GM10248 (cell line): ENCODE measurements at places on chromosomes 3 and 15.

DNA sequence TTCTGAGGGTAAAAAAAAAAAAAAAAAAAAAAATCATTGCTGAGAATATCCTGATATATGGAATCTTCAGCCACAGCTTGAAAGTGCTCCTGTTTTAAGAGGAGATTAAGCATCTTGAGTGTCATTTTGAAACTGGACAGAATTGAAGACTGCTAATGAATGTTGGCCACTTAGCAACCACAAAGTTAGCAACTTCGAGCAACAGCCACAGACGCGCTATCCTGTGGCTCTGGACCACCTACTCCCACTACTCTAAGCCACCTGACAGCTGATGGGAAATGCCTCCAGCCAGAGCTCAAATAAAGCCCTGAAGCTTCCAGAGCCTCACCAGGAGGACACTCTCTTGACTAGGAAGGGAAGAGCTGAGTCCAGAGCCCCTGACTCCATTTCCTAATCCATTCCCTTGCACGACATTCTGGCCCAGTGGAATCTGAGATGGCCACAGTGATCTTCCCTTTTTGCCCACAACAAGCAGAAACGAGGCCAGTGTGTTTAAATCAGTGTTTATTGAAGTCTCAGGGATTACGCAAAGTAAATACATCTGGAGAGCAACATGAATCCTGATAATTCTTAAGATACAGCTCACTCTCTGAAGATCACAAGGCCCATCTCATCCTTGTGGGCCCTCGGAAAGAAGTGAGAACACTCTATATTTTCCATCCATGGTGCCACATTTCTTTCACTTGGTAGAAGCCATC, 58.6 kb downstream of the TMEM212 start:
- DNase-seq: no peak

DNA sequence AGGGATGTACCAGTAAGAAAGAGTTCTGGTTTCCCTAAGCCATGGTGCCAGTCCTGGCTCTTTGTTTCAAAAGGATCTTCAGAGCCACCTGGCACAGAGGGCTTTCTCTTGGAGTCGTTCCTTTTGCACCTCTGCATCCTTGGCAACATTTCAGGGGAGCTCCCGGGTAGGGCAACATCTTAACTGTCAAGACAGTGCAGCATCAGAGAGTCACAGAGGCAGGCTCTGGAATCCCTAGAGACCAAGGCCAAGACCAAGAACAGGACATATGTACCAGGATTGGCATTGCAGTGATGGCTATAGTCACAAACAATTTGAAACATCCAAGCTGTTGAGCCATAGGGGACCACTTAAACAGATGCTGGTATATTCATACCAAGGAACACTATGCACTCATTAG, 129.4 kb upstream of the ADPGK start:
- no peak for DNase-seq

- no peak for DNase-seq
Measured at GRCh38 chr3:113113361-113113760, 98.0 kb upstream of the BOC start.

- DNase-seq: no peak
Measured at GRCh38 chr3:126542340-126543241, 16.1 kb downstream of the C3orf22 start.

- DNase-seq: no peak
Measured at GRCh38 chr3:47722859-47723258, 58.8 kb downstream of the SMARCC1 start.

GRCh38 chr15:43187544-43188155, 2.4 kb downstream of the CCNDBP1 start:
- DNase-seq: no peak

DNA sequence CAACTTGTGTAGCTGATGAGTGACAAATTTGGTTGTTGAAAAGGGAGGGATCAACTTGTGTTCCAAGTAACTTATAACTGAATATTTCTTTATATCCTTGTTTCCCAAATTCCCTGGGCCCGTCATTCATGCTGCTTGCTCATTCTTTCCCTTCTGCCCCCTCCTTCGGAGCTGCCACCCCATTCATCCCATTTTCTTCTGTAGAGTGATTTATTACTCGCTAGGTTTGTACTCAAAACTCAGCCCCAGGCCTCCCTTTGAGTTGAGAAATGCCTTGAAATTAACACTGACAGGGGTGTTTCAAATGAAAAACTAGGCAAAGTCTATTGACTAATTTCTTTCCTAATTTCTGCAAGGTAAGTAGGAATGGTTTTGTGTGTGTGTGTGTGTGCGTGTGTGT, 277.4 kb upstream of the SLCO3A1 start:
- no peak for DNase-seq

GRCh38 chr3:82194870-82195269, 433.4 kb upstream of the GBE1 start:
- no peak for DNase-seq

DNA sequence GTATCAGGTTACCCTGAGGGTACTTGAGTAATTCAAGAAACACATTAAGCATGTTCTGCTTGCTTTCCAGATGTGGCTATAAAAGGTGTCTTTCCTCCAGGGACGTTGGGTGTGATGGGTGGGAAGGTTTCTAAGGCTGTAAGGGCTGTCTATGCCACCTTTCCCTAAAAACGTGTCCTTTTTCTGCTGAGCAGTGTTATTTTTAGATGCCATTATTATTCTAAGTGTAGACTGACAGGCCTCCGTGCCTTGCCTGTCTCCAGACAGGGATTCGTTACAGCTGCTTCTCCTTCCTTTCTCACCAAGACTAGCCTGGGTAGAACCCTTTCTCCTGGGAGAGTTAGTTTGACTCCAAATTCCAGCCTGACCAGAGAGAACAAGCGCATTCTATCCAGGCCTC, 26.8 kb upstream of the RHO start:
- DNase-seq: no peak

- no peak for DNase-seq
Measured at GRCh38 chr3:148102156-148102555, 595.5 kb upstream of the AGTR1 start.

GRCh38 chr3:11638495-11639358, 5.0 kb downstream of the VGLL4 start:
- DNase-seq: no peak

DNA sequence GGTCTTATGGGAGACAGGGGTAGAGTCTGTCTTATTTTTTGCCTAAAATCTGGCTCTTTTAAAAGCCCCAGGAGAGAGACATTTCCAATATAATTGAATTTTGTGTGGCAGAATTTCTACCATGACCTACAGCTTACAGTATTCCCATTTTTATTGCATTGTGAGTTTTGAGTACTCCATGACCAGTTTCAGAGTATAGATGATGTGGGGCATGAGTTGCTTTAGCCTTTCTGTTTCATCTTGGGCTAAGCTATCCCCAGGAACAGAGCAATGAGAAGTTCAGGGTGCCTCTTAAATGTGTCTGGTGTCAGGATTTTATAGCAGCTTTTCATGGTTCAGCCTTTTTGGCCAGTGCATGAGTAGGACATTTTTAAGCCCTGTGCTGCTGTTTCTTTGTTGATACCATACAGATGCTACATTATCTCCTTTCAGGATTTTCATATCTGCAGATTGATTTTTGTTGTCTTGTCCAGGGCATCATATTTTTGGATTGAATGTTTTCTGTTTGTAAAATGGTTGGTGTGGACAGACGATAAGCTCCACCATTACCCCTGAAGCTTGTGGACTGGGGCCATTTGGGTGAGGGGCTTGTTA, 3.5 kb downstream of the ABHD2 start:
- DNase-seq: no peak

DNA sequence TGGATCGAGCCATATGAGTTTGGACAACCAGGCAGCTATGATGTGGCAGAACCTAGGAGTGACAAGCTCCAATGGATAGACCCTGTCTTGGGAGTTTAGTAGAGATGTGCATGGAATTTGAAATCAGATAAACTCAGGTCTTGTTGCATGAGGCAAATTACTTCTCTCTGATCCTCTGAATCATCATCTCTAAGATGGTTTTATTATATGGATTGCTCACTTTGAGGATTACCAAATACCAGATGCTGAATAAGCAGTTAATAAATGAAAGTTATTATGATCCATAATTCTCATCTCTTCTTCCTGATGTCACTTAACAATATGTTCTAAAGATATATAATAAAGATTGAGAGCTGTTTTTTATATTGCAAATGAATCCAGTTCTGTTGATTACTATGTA, 622.2 kb downstream of the NTRK3 start:
- DNase-seq: no peak

- no peak for DNase-seq
Measured at GRCh38 chr3:29240248-29240647, 40.6 kb upstream of the RBMS3 start.

DNA sequence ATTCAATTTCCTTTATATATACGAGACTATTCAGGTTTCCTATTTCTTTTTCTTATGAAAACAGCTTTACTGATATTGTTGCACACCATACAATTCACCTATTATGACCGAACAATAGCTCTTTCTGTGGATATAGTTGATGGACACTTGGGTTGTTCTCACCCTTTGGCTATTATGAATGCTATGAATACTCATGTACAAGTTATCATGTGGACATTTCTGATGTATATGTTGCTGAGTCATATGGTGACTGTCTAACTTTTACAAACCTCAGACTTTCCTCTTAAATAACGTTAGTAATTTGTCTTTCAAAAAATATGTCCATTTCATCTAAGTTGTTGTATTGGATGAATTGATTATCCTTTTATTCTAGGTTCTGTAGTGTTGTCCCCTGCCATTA, 15.7 kb upstream of the USF3 start:
- no peak for DNase-seq

- DNase-seq: no peak
Measured at GRCh38 chr15:101447168-101447533, 42.4 kb downstream of the PCSK6 start.
